NCI-H774 (cell line): ENCODE measurements at places on chromosomes 7 and 10.

DNA sequence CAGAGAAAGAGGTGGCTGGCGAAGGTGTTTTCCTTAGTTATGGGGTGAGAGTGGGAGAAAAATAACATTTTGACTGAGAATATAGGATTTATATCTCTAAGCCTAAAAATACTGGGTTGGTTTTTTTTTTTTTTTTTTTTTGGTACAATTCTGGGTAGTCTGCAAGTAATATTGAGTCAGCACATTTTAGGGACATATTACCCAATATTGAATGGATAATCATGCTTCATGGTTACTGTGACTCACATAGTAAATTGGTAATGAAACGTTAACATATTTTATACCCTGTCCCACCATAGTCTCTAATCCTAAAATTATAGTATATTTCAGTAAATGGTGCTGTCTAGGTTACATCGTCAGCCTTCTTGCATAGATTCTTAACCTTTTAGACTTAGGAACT, 91.4 kb downstream of the TPST1 start:
- no peak for DNase-seq

DNA sequence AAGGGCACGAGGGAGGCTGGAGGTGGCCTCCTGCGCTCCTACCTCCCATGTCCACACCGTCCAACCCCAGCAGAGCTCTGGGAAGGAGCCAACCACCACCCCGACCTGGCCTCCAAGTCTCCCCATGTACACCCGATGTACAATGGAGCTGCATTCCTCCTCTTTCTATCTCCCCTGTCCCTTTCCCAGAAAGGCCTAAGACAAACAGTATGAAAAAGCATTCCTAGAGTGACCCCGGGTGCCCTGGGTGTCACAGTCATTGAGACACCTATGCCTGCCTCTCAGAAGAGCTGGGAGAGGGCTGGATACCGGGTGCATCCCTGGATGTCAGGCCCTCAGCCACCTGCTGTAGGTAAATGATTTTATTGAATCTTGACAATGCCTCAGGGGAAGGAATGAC, 248.1 kb downstream of the EMX2 start:
- no peak for DNase-seq

GRCh38 chr7:36677769-36678437, 46.4 kb downstream of the AOAH start:
- DNase-seq = no peak

DNA sequence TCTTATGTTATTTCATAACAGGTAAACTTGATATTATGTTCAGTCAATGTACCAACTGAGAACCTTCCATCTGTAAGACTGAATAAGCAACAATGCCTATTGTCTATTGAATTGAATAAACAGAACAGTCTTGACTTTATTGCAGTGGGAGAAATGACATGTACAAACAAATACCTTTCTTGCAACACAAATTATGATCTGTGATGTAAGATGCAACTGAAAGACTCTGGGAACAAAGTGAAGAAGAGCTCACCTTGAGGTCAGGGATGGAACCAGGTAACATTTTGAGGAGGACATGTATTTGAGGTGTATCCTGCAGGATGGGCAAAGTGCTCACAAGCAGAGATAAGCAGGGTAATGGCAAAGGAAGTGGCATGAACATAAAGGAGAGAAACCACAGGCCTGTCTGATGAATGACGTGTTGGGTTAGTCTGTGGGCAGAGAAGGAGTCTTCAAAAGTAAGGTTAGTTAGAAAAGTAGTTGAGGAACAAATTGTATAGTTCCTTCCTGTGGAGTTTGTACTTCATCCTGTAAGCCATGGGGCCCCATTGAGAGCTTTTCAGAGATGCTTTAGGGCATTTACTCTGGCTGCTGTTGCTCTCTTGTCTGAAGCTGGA, 9.5 kb downstream of the PNLIPRP3 start:
- no peak for DNase-seq

DNA sequence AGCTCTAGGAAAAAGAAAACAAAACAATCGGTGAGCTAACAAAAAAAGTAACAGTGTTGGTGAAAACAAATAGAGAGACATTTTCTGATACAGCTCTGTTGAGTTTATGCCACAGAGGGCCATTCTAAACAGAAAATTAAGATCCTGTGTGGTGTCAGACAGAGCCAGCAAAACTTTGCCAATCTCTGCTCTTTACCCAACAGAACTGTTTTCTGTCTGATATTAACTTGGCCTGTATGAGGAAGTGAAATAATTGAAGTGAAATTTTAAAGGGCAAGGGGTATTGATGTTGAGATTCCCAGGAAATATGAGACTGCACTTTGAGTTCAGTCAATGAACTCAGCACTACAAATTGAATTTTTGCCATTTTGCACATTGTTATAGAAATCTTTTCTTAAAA, 101.0 kb downstream of the AOAH start:
- no peak for DNase-seq

DNA sequence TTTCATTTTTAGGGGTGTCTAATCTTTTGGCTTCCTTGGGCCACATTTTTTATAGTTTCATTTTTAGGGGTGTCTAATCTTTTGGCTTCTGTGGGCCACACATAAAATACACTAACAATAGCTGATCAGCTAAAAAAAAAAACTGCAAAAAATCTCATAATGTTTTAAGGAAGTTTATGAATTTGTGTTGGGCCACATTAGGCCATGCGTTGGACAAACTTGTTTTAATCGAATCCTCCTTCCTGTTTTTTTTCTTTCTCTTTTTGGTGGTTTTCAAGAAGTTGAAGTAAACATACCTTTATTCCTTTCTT, 37.4 kb downstream of the ZNRF2 start:
- no peak for DNase-seq
